Activated CD4-positive, alpha-beta T cell treated with anti-CD3 and anti-CD28 coated beads for 4 hours (primary cell): ENCODE measurements at places on chromosomes 13 and 19.
A peak's percentile ranks its signal among the peaks of the same experiment; 100 is the strongest.

DNA sequence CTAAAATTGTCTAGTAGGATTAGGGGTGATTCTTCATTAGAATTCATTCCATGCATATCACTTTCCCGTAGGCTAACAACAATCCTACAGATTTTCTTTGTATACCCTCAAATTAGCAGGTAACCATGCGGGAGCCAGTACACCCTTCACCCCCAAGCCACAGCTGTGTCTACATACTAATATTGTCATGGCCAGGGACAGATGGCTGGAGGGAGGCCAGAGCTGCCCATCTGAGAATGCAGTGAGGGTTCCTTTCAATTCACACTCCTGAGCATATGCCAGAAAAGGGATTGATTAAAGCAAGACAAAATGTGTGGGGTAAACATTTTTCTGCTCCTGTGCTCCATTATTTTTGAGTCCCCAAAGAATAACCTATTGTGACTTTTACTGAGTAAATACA lies 68.9 kb downstream of the FREM2 start:
- DNase-seq: no peak

DNA sequence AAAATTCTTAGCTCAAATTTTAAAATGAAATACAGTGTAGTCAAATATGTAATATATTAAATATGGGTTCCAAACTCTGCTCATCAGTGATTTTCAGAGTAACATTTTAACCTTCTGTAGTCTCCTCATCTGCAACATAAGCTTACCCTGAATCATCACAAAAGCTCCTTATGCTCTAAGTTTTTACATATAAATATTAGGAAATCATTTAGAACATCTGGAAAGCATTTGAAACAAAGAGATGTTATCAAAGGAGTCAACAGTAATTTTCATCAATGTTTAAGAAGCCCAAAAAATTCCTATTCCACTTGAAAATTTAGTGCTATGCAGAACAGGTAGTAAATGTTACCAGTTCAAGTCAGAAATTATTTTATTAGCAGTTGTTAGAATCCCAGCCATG lies 224.7 kb downstream of the DCT start:
- no peak for DNase-seq

- DNase-seq: no peak
These were observed 2.6 kb downstream of the P2RY11 start for GRCh38 chr19:10113964-10114650.

- peak; percentile 90 for DNase-seq
These were observed 1419.1 kb downstream of the UQCRFS1 start for GRCh38 chr19:27793644-27794493.

DNA sequence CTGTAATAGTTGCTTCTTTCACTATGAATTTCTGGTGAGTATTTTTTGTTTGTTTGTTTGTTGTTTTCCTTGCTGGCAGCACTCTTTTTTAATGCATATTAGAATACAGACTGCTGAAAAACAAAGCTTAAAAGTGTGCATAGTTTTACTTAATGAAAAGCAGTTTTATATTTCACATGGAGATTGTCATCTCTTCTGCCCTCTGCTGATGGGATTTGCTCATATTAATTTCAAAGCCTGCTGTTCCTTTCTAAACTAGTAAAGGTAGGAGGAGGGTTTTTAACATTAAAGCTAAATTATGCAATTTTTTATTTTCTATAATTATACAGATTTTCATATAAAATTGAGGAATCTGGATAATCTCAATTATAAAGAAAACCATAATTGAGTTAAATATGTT lies 692.6 kb upstream of the SLITRK1 start:
- DNase-seq: no peak

DNA sequence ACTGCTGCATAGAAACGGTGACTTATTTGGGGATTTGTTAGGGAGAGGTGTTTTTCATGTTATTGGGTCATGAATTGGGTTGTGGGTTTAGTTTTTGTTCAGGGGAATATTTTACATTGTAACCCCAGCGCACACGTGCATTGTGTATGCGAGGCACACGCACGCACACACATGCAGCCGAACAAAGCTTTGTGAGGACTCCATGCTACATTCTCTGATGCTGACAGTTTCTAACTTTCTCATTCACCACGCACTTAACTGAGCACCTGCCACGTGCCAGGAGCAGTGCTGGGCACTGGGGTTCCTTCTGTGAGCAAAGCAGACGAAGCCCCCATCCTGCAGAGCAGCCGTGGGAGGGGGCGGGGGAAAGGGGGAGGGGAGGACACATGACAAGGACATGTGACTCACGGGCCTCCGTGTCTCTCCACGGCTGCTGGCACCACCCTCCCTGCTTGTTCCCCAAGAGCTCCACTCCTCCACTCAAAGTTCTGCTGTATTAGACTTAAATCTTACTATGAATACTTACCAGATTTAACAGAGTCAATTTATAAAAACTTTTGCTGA lies 55.6 kb downstream of the SLC7A9 start:
- no peak for DNase-seq

GRCh38 chr13:85243831-85244230 lies 555.4 kb downstream of the SLITRK6 start:
- no peak for DNase-seq

DNA sequence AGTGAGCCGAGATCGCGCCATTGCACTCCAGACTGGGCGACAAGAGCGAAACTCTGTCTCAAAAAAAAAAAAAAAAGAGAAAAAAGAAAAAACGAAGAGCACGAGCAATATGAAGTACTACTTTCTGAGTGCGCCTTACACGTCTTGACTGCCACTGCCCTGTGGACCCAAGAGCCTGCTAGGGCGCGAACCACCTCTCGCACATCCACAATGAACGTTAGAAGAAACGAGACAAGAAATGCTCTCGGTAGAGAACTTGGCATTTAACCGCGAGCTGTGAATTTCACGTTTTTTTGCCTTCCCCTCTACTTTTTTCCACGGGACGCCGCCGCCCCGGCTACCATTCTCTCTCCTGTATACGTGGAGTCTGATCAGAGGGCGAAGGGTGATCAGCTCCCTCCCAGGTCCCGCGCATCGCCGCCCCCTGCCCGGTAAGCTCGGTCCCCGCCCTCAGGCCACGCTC lies 454 bp downstream of the TIMM44 start:
- no peak for DNase-seq

- no peak for DNase-seq
These were observed 39.1 kb downstream of the GPR12 start for GRCh38 chr13:26721251-26722121.

DNA sequence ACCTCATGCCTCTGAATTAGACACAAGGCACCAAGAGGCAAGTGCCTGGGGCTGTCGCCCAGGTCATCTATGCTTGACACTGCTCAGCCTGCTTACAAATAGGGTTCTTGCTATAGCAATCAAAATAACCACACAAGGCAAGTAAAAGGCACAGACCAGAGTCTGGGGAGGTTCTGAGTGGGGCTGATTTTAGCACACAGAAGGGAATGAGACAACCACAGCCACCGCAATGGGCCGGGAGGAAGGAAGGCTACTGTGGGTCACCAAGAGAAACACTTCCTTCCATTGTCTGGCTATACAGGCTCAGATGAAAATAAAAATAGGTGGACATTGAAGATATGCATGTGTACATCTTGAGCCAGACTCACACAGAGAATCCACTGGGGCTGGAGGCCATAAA lies 159.1 kb downstream of the DLEU7 start:
- no peak for DNase-seq

DNA sequence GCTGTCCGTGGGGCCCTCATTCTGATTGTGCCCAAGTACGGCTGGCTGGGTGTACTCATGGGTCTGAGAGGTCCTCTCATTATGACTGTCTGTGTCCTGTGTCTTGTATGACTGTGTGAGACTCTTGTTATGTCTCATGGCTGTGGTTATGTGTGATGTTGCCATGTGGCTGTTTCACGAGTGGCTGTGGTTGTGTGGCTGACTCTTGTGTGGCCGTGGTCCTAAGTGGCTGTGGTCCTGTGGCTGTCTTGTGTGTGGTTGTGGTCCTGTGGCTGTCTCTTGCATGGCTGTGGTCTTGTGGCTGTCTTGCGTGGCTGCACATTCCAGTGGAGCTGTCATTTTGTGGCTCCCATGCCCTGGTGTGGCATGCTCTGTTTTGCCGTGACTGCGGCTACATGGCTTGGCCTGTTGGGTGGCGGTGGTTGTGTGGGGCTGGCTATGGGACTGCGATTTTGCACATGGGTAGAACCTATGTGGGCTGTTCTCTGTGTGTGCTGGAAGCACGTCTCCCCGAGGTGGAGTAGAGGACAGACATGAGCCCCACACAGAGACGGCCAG lies 2.5 kb downstream of the LYL1 start:
- DNase-seq: peak; percentile 51

DNA sequence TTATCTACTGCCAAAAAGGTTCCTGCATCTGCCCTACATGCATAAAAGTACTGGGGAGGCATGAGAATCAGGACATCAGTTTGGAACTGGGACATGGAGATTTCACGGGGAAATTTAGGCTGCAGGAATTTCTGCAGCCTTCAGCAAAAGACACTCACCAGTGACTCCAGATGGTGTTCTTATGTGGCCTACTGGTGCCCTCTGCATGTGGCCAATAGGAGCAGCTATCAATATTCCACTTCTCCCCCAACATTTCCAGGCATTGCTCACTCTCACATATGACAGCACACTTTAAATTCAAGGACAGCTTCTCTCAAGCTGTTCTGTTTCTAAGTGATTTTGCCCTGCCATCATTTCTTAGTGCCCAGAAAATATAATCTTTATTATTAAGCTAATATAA lies 570.5 kb upstream of the ARGLU1 start:
- no peak for DNase-seq

DNA sequence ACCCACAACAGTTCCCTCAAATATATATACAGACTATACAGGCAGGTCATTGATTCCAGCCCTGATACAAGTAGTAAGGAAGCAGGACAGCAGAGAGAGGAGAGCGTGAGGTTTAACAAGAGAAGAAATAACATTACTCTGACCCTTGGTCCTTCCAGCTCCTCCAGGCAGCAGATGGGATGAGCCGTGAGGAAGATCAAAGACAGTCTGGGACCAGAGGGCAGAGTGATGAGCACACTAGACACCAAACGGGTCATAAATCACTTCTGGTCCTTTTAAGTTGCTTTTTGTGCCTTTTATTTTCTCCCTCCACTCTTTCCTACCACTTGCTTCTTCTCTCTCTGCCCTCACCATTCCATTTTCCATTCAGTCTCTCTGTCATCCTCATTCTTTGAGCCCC lies 16.9 kb upstream of the MICU2 start:
- no peak for DNase-seq

- no peak for DNase-seq
These were observed 14.7 kb downstream of the NOVA2 start for GRCh38 chr19:45958769-45959516.

DNA sequence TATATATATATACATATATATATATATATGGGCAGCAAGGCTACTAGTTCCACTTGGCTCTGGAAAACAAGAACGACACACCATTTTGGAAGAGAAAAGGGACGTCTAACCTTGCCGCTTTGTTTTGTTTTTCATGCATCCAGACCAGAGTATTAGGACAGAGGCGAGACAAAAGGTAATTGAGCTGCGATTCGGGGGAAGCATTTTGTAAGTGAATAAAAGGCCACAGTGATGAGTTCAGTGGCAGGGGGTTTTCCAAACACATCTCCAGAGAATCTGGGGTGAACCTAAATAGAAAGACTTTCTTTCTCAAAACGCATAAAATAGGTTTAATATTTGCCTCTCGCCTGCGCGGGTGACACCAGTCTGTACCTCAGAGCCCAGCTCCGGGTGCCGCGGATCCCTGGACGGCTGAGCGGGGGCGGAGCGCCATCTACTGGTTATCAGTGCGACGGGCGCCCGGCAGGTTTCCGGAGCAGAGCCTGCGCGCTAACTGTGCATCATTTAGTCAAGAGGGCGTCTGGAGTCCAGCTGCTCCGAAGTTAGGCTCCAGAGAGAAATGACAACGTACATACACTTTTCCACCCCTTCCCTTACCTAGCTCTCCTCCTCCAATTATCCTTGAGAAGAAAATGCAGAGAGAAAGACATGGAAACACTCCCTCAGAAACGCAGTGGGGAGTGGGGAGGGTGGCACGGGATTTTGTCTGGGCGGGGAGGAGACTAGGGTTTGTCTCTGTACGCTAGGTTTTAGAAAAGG lies 262.3 kb downstream of the TBC1D4 start:
- DNase-seq: peak; percentile 85

GRCh38 chr19:49929611-49930482 lies 543 bp upstream of the NUP62 start:
- peak; percentile 96 for DNase-seq
